Fibroblast of the conjunctiva (primary cell): ENCODE measurements at places on chromosomes 2 and 18.

- DNase-seq = no peak
These were observed 48.0 kb downstream of the HDLBP start for GRCh38 chr2:241267249-241268067.

DNA sequence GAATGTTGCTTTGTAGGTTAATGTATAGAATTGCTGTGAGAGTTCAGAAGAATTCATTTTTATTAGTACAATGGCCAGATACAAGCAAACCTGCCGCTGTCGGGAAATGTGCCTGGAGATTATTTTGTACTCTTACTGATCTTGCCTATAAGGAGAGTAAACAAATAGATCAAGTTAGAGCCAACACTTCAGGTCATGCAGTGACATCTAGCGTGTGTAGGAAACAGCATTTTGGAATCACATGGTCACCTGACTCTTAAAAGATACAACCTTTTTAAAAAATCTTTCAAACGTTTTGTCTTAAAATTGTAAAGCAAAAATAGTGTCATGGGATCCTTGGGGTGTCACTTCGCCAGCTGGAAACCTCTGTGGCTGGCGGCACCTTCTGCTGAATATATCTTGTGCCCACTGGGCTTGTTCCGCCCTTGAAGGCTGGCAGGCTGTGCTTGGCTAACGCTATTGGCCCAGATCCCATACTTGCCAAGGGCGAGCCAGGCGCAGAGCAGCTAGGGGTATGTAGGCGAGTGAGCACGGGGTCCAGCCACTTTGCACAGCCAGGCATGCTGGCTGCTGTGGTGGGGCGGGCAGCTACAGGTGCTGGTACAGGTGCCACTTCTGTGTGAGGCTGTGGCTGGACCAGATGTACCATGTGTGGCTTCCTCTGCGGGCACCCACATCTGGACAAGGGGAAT is 19.5 kb upstream of the RPRM start:
- no peak for DNase-seq

GRCh38 chr18:31041271-31042083 is 1.1 kb downstream of the DSC3 start:
- no peak for DNase-seq

GRCh38 chr18:6022845-6023244 is 127.5 kb upstream of the TMEM200C start:
- DNase-seq = peak; percentile 21

GRCh38 chr2:191463790-191464189 is 214.1 kb upstream of the NABP1 start:
- no peak for DNase-seq

DNA sequence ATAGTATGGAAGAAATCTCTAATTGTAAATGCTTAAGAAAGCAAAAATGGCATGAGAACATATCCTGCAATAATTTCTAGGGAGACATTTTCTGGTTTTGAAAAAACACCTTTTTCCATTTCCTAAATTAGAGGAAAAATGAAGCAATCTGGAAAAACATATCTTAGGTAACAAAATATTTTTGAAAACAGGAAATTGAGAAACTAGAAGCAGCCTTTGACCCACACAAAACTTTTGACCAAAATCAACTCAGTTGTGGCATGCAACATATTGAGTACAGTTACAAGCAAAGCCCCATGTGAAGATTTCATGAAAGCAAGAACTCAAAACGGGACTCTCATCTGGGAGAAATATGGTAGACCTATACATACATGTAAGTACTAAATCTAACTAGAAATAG is 28.6 kb upstream of the CHAC2 start:
- DNase-seq = no peak

- no peak for DNase-seq
These were observed 319.6 kb upstream of the REV1 start for GRCh38 chr2:99809259-99809900.

DNA sequence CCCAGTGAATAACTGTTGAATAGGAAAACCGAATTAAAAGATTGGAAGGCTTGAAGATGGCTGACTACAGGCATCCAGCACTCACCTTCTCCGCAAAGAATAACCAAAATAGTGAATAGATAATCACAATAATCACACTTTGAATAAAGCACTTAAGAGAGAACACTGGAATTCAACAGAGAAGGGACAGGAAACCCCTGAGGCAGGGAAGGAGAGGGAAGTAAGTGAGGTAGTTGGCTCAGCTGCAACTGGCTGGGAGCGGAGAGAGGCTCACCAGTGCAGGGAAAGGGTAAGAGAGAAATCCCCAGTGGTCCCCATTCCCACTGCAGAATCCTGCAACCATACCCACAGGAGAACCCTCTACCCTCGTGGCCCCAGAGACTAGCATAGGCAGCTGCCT is 246.6 kb upstream of the NCKAP5 start:
- DNase-seq = no peak

GRCh38 chr18:26575865-26576217 is 27.5 kb upstream of the KCTD1 start:
- no peak for DNase-seq

GRCh38 chr2:3097804-3098203 is 279.8 kb downstream of the EIPR1 start:
- DNase-seq = no peak

- DNase-seq = no peak
These were observed 30.7 kb upstream of the ACAA2 start for GRCh38 chr18:49843778-49844625.

DNA sequence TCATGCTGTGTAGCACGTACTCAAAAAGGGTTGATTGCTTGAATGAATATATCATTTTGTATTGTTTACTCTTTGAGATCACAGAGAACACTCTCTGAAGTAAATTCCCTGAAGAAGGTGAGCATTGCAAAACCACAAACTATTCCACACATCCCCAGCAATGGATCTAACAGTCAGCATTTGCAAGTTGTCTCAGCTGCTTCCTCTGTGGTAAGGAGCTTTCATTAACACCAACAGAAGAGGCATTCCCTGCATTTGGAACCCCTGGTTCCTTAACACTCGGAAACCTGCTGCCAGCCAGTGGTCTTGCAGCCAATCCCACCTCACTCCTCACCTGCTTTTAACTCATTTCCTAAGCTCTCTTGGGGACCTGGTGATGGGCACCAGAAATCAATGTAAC is 108.4 kb downstream of the IRS1 start:
- no peak for DNase-seq

- no peak for DNase-seq
These were observed 168.4 kb downstream of the NDUFA10 start for GRCh38 chr2:239856620-239857285.

DNA sequence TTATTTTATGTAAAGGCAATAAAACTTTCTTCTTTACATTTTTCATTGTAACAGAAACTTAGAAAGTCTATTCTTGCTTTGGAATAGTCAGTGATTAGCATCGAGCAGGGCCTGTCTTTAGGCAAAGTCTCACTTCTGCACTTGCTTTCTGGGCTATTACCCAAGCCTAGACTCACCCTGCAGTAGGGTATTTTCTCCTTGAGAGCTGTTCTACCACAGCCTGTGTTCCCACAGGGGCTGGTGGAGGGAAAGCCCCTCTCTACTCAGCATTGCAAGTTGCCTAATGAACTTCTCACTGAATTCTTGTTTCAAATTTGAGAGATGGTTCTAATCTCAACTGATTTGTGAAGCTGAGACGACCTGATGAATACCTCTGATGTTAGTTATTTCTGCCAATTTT is 111.7 kb upstream of the KLHL14 start:
- DNase-seq = no peak

- DNase-seq = no peak
These were observed 53.1 kb downstream of the AP1S3 start for GRCh38 chr2:223784221-223784772.

- DNase-seq = no peak
These were observed 1.7 kb downstream of the SCN2A start for GRCh38 chr2:165240916-165241315.

GRCh38 chr2:232113821-232114220 is 152.3 kb downstream of the DIS3L2 start:
- no peak for DNase-seq
